ENCODE measurements at places on chromosomes 6 and 20.

GRCh38 chr6:27019651-27020552, 227.6 kb upstream of the PRSS16 start:
- DNase-seq = peak; percentile 77

GRCh38 chr6:17012421-17013225, 89.2 kb upstream of the STMND1 start:
- no peak for DNase-seq

DNA sequence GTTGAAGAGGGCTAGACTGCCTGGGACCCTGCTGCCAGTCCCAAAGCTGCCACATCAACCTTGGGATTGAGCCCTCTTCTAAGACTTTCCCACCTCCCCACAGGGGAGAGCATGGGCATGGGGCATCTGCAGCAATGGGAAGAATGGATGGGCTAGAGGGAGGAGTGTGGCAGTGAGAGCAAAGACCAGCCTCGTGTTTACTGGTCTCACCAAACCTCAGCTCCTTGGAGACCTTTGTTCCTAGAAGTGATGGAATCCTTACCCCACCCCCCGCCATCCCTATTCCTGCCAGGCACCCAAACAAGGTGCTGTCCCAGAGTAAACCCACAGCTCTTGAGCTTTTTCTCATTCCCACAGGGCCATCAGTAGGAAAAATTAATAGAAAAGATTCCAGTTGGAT, 20.0 kb upstream of the ARMC12 start:
- no peak for DNase-seq

GRCh38 chr6:82611751-82612150, 248.1 kb downstream of the TPBG start:
- no peak for DNase-seq

- no peak for DNase-seq
These were observed 16.0 kb downstream of the DIDO1 start for GRCh38 chr20:62910217-62910766.

GRCh38 chr6:70119218-70119835, 183.6 kb downstream of the COL9A1 start:
- DNase-seq = no peak

DNA sequence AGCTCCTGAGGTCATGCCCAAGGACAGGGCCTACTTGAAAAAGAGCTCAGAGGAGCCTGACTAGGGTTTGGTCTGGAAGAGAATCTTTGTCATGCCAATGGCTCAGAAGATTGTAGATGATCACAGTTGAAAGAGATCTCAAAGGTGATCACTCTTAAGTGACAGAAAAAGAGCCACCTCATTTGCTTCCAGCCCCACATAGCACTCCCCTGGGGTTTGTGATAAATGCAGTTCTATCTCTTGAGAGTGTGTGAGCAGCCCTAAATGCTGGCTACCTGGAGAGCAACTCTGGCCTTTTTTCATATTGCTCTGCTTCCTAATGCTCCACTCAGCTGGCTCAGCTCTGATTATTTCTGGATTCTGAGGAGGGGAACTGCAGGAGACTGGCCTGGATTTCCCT, 39.3 kb downstream of the KLHL32 start:
- DNase-seq = no peak

GRCh38 chr6:110618591-110619267, 142.3 kb upstream of the SLC22A16 start:
- DNase-seq = no peak

GRCh38 chr6:19602434-19603013, 234.6 kb upstream of the ID4 start:
- no peak for DNase-seq

DNA sequence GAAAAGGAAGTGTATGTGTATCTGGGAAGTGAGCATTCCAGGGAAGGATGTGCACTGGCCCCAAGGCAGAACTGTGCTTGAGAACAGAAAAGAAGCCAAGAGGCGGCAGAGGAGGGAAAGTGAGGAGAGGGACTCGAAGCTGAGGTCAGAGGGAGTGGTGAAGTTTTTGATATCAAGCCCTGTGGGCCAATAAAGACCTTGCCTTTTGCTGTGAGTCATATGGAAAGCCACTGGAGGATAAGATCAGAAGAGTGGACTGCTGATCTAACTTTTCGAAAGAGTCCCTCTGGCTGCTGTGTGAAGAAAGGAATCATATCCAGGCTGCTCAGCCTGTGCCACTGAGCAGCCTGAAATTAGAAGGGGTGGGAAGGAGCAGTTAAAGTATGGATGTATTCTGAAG, 99.4 kb downstream of the EYA4 start:
- no peak for DNase-seq

- no peak for DNase-seq
These were observed 30.5 kb upstream of the RPP40 start for GRCh38 chr6:5034328-5034727.

DNA sequence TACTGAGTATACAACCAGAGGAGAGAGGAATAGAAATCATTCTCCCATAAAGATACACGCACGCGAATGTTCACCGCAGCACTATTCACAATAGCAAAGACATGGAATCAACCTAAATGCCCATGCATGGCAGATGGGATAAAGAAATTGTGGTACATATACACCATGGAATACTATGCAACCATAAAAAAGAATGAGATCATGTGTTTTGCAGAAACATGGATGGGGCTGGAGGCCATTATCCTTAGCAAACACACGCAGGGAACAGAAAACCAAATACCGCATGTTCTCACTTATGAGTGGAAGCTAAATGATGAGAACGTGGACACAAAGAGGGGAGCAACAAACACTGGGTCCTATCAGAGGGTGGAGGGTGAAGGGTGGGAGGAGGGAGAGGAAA, 3.4 kb downstream of the SERPINB6 start:
- no peak for DNase-seq

- DNase-seq = no peak
These were observed 57.8 kb downstream of the PHACTR3 start for GRCh38 chr20:59662161-59662560.

DNA sequence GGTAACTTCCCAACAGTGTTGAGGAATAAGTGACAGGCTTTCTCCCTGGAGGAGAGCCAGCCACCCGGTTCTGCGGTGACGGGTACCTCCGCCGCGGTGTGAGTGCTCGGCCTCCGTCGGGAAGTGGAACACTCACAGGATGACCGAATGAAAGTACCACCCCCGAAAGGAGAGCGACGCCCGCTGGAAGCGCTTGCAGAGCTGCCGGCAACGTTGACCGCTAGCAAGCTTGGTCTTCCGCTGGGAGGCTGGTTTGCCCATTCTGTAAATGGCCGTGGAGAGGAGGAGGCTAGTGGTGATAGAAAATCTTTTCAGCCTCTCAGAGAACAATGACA, 614 bp upstream of the TMEM242 start:
- DNase-seq = no peak

DNA sequence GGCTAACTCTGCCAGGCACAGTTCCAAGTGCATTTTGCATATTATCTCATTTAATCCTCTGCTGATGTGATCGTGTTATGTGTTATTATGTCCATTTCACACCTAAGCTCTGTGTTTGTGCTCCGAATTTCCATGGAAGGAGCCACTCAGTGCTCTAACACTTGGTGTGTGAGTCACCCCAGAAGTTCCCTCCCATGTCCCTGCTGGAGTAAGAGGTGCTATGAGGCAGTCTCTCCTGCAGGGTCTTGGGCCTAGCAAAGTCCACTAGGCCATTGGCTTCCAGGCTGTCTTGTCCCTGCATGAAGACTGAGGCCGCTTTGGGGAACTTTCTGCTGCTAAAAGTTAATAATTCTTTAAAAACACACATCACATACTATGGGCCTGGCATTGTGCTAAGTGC, 405.9 kb upstream of the SULF2 start:
- DNase-seq = no peak

- DNase-seq = no peak
These were observed 242.2 kb upstream of the ECI2 start for GRCh38 chr6:4377603-4378002.

GRCh38 chr6:125188594-125189203, 35.1 kb downstream of the TPD52L1 start:
- no peak for DNase-seq

DNA sequence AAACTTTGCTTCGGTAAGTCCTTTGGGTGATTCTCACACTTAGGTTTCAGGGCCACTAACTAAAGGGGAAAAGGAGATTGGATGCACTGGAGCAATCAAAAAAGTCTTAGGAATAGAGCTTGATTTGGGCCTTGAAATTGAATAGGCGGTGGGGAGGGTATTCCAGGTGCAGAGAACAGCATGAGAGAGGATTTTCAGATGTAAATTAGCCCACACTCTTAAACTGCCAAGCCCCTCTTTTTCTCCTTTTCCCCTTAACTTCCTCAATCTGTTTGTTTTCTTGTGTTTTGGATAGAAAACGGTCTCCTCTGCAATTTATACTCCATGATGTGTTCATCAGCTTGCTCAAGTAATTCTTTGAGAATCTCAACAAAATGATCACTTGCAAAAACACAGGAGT, 62.1 kb upstream of the RIPOR2 start:
- no peak for DNase-seq

- DNase-seq = no peak
These were observed 1624.9 kb downstream of the GRIK2 start for GRCh38 chr6:103018426-103018825.

DNA sequence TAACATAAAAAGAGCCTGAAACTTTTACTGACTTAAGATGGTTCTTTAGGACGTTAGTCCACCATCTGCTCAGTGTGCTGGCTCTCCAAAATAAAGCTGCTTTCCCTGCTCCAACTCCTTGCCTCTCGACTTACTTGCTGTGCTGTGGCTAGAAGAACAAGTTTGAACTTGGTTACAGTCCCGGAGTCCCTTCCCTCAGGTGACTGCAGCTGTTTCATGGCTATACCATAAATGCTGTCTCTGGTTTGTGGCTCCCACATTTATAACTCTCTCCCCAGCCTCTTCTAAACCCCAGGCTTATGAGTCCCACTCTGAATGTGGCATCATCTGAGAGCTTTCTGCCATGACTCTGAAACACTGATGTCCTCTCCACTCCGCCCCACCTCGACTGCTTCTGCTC, 306.4 kb upstream of the PRND start:
- no peak for DNase-seq

DNA sequence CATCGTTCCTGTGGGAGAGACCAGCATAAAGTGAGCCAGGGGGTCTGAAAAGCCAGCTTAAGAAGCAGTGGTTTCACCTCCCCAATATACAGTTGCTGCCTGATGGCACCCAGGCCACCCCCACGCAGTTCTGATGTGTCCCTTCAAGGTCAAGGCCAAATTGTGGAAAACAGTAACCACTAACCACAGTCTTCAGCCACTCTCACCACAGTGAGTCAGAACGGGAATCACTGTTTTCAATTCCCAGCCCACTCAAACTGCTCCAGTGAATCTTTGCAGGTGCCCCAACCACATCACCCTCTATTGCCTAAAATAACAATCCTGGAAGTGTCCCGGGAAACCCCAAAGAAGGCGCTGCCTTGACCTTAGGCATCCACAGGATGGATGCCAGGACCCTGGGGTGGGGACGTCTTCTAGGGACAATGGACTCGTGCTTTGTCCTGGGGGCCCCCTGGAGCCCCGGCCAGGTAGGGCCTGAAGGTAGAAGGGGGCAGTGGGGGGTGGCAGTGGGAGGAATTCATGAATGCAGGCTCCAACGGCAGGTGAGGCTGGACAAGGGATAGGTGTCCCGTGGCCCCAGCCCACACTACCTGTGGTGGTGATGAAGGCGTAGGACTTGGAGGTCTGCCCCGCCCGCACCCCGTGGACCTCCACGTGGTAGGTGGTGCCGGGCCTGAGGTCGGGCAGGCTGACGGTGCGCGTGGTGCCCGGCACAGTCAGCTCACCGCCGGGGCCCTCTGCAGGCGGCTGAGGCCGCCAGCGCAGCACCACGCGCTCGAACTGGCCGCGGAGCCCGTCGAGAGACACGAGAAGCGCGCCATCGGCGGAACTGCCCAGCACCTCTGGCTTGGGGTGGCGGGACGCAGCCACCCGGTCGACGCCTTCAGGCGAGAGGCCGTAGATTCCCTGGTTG, 22.2 kb downstream of the TNXB start:
- DNase-seq = no peak

DNA sequence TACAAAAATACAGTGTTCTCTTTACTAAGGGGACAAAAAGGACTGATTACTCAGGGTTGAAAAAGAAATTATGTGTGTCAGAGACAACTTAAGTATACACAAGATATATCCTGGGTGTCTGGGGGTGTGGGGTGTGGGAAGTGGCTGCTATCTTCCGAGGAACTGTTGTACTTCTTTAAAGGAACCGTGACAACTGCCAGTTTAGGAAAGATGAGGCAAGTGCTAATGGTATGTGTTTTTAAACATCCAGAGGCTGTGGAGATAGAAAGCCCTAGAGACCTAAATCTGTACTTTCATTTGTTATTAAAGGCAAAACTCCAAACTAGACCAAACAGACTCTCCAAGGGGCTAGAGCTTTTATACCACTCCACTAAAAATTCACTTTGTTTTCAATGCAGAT, 95.6 kb downstream of the SNAP25 start:
- DNase-seq = no peak

GRCh38 chr6:134223796-134224420, 94.0 kb downstream of the SGK1 start:
- DNase-seq = no peak

DNA sequence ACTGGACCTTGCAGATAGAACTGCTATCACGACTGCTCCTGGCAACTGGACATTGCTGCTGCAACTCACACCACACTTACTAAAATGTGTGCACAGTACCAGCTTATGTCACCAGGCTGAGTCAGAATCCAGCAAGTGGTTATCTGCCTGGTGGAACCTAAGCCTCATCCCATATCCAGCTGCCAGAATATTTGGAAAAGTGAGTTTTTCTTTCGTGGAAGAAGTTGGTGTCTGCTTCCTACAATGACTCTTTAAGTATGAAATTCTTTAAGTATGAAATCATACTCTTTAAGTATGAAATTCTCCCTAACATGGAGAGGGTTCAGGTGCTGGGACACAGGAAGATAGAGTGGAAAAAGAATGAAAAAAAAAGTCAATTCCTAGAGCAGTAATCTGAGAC, 16.4 kb upstream of the POLR1H start:
- no peak for DNase-seq

GRCh38 chr6:25157842-25158241, 121.3 kb upstream of the CARMIL1 start:
- DNase-seq = no peak

DNA sequence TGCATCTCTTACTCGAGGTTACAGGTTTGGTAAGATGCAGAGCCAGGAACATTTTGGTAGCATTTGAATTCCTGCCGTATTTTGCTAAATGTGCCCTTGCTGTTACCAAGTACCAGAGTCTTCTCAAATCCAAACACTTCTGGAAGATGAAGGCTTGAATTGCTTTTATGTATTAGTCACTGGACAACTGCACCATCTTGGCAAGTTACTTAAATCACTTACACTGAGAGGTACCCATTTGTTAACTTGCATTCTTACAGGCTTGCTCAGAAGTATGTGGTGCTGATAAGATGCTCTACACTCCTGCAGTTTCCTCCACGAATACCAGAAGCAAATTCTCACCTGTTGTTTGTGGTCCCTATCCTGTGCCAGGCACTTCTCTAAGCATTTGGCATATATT, 12.7 kb downstream of the IL22RA2 start:
- no peak for DNase-seq

Measured in NCI-H1092 (cell line).